ENCODE measurements at places on chromosomes 12 and 14. TPM values are rescaled to one million over a fixed set of nuclear protein-coding genes. Genes with fewer than 3 reads are reported as not detected.

Gene KLHL33
- 0.36 TPM for total RNA-seq

Gene KRT1
- not detected for total RNA-seq

Gene SLCO1B1
- total RNA-seq = not detected

Gene NAV3
- 107 TPM for total RNA-seq

Gene P2RX2
- total RNA-seq = not detected

Gene MYO1H
- not detected for total RNA-seq

Gene KRT78
- total RNA-seq = not detected

Gene SOAT2
- not detected for total RNA-seq

DNA sequence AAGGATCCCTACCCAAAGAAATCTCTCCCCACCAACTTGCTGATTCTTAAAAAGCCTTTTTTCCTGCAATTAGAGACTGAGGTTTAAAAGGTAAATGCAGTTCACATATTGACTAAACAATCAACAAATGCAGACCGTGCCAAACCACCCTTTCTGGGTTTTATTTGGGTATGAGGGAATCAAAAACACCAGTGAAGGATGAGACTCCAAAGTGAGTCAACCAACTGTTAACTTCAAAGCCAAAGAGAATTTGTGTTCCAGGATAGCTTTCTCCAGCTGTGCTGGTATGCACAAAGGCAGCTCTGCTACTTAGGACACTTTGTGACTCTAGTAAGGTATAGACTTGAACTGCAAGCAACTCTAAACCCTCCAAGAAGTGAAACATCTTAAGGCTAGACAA is 39.4 kb downstream of the RPS29 start:
- DNase-seq = no peak

- no peak for DNase-seq
Measured at GRCh38 chr12:638953-639557, 24.2 kb downstream of the NINJ2 start.

DNA sequence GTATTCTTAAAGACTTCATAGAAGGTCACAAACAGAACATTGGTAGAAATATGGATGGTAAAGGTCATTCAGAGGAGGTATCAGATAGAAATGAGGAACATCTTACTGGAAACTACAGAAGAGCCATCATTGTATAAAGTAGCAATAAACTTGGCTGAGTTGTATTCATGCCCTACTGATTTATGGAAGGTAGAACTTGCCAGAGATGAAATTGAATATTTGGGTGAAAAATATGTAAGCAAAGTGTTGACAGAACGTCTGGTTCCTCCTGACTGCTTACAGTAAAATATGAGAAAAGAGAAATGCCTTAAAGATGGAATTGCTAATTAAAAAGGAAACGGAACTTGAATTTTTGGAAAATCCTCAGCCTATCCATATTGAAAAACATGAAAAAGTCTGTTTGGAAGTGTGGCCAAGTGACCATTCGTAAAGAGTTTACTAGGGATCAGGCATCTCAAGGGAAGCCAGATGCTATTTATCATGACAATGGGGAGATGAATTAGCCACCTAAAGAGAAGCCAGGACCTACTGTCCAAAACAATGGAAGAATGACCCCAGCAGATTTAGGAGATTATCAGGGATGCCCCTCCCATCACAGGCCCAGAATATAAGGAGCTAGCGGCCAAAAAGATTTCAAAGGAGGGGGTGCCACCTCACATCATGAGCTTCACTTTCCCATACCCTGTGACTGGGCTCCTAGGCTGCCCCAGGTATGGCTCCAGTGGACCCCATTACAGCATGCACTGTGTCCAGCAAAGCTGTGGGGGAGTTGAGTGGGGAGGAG is 189.3 kb downstream of the ITPR2 start:
- DNase-seq = no peak

GRCh38 chr12:80269803-80270552 is 170.6 kb downstream of the OTOGL start:
- no peak for DNase-seq

- no peak for DNase-seq
Measured at GRCh38 chr14:59374048-59374447, 91.1 kb downstream of the GPR135 start.

- DNase-seq = peak; percentile 83
Measured at GRCh38 chr14:102924632-102925588, 2.4 kb downstream of the AMN start.

DNA sequence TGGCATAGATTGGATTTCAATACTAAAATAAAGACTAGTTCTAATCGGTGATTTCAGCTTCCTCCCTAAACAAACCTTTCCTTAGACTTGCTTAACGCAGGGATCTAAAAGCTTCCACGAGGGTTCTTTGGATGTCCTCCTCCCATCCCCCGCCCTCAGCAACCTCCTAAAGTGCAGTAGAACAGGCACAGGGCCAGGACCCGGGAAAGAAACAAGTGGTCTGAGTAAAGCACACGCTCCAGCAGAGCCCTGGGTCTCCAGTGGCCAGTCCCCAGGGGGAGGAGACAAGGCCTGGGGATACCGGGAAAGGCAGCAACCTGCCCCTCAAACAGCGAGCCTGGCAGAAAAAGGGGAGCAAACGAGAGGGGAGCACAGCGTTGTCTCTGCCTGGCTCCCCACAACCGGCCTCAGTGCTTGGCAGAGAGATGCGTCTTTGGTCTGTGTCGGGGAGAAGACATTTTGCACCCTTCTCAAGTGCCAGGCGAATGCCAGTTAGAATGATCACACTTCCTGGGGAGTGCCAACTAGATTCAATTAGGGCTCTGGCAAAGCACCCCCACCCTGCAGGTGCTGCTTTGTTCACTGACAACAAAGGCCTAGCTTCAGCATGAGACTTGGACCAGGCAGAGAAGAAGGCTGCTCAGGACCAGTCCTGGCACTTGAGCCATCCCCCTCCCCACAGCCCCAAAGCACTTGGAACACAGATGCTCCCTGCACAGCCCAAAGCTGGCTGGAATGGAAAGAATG is 17.1 kb upstream of the SLC6A12 start:
- no peak for DNase-seq

DNA sequence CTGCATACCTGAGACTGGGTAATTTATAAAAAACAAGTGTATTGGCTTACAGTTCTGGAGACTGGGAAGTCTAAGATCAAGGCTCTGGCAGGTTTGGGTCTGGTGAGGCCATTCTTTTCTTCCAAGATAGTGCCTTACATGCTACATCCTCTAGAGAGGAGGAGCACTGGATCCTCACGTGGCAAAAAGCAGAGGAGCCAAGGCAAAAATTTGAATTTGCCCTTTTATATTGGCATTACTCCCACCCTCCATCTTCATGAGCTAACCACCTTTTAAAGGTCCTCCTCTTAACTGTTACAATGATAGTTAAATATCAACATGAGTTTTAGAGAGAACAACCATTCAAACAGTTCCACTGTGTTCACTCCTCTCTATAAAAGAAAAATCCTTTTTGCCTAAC is 286.3 kb upstream of the SEL1L start:
- no peak for DNase-seq

DNA sequence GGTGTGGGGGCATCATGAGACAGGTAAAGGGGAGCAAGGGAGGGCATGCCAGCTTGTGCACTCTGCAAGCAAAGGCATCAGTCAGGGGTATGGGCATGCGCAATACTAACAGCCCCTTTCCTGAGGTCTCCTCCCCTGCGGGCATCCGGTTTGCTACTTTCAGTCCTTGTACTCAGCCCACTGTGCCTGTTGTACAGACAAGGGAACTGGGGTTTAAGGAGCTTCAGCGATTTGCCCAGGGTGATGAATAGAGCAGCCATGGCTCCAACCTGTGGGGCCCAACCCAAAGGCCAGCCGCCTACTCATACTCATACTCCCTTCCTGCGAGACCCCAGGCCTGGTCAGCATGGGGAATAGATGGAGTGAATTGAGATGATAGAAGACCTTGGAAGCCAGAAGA is 66.7 kb downstream of the GALNT16 start:
- DNase-seq = no peak

DNA sequence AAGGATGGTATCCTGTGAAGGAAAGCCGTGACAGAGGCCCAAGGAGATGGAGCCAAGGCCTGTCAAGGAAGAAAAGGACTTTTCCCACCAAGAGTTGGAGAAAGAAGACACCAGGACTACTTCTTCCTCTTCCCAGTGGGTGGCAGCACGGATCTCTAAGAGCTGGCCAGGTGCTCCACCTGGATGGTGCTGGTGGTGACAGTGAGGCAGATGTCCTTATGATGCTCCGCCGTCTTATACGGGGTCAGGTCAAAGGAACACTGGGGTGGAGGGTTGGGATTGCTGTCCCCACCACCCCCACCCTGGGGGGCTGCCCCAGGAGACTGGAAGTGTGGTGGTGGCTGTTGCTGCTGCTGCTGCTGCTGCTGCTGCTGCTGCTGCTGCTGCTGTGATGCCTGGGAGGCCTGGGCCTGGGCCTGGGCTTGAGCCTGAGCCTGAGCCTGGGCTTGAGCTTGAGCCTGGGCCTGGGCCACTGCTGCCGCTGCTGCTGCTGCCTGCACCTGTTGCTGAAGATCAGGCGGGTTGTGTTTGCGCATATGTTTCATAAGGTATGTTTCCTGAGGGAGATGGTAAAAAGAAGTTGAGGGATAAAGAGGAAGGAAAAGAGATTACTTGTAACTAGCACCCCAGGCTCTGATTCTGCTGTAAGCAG is 4.8 kb upstream of the ING4 start:
- DNase-seq = peak; percentile 52

- no peak for DNase-seq
Measured at GRCh38 chr14:50656776-50657175, 11.3 kb downstream of the SAV1 start.

DNA sequence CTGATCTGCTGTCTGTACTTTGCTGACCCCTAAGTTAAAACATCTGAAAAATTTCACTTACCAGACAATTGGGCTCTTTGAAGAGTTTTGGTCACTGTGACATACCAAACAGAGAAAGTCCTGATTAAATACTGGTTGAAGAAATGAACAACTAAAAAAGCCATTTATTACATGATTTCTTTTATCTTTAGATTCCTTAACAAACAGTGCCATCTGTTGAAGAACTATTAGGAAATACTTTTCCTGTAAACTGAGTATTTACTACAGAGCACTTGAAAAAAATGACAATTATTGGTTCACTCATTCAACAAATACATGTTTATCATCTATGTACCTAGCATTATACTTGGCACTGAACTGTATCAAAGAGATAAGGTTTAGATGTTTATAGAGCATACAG is 6.5 kb upstream of the WASHC4 start:
- no peak for DNase-seq

DNA sequence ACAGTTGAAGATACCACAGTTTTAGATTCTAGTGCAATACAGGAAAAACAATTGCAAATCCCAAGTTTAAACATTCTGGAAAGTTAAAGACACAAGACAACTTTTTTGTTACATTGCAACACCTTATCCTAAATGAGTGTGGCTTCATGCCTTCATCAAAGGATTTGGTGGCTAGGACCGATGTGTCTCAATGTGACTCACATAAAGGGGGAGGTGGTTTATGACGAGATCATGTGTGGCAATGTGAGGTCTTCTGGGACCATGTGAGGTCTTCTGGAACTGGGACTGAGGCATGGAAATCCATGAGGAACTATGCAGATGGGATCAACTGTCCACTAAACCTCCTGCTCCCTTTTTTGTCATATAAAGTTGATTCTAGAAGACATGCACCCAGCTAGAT is 166.2 kb downstream of the PAX9 start:
- DNase-seq = no peak

- no peak for DNase-seq
Measured at GRCh38 chr12:93460003-93460402, 7.3 kb upstream of the MRPL42 start.

GRCh38 chr12:111093428-111094142 is 173.2 kb upstream of the MYL2 start:
- no peak for DNase-seq

GRCh38 chr12:20483776-20484175 is 115.4 kb downstream of the PDE3A start:
- no peak for DNase-seq

- no peak for DNase-seq
Measured at GRCh38 chr12:83474369-83474768, 787.7 kb downstream of the TMTC2 start.

DNA sequence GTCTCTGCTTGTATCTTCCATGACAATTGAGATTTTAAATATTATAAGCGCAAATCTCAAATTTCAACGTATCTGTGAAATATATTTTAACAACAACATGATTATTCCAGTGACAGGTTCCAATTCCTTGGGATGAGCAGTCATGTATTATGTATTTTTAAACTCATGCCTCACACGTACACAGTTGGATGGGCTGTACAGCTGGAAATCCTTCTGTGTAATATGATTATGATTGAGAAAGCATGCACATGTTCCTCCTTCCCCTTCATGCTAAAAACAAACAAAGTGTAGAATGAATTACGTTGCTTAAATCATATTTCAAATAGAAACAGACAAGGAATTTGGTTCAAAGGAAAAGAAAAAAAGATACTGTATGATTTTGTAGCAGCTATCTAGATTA is 428.3 kb downstream of the TMTC2 start:
- no peak for DNase-seq

DNA sequence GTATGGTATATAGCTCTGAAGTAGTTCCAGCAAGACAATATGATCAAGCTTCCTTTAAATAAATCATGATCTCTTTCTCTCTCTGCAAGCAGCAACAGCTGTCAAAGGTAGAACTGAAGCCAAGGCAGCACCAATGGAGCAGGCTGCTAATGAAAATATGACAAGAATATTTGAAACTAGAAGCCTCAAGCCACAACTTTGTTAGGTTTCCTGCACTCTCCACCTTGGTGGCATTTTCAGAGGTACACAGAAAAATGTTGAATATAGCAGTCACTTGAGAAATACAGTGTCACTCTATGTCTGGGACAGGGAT is 43.8 kb upstream of the PSMA6 start:
- DNase-seq = no peak

DNA sequence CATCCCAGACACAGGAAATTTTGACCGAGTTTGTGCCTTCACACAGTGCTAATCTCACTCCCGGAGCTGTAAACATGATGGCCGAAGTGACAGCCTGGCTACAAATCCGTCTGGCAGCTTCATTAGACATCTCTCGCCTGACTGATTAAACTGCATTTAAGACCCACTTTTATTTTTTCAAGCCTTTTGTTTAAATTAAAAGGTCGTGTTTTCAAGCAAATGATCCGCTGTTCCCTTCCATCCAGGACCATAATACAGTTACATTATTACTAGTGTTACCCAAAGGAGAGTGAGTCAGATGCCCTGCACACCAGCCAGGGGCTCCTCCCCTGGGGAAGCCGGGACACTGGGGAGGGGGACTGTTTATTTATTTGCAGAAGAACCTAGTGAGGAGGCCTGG is 200.2 kb downstream of the EXOC5 start:
- no peak for DNase-seq

DNA sequence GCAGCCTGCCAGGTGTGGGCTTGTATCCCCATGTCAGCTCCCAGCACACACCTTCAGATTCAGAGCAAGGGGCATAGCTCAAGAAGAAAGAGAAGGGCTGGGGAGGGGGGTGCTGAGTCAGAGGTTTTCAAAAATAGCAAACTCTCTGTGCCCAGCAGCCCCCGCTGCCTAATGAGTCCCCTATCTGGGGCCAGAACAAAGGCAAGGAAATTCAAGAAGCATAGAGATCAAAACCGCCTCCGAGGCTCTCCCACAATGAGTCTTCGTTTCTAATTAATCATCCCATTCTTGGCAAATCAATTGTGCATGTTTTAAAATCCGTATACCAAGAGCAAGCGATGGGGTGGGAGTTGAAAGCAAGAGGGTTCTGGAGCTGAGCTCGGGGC is 19.5 kb upstream of the CMKLR1 start:
- no peak for DNase-seq

GRCh38 chr12:82277582-82277981 is 80.6 kb downstream of the CCDC59 start:
- DNase-seq = no peak
